ENCODE measurements at places on chromosomes 3 and 15. TPM values are rescaled to one million over a fixed set of nuclear protein-coding genes. Genes with fewer than 3 reads are reported as not detected.

Gene IL5RA
- 3.7 TPM for total RNA-seq

Gene GRM2
- total RNA-seq = 3.0 TPM

Gene GABRR3
- total RNA-seq = not detected

Gene PTPN23
- 54.2 TPM for total RNA-seq

Gene SCAPER
- 38.1 TPM for total RNA-seq

Gene MYL3
- total RNA-seq = not detected

Gene CLDND1
- 266 TPM for total RNA-seq

Measured in CD4-positive, CD25-positive, alpha-beta regulatory T cell (primary cell).